ENCODE measurements at places on chromosomes 7 and 10.
A peak's percentile ranks its signal among the peaks of the same experiment; 100 is the strongest.

DNA sequence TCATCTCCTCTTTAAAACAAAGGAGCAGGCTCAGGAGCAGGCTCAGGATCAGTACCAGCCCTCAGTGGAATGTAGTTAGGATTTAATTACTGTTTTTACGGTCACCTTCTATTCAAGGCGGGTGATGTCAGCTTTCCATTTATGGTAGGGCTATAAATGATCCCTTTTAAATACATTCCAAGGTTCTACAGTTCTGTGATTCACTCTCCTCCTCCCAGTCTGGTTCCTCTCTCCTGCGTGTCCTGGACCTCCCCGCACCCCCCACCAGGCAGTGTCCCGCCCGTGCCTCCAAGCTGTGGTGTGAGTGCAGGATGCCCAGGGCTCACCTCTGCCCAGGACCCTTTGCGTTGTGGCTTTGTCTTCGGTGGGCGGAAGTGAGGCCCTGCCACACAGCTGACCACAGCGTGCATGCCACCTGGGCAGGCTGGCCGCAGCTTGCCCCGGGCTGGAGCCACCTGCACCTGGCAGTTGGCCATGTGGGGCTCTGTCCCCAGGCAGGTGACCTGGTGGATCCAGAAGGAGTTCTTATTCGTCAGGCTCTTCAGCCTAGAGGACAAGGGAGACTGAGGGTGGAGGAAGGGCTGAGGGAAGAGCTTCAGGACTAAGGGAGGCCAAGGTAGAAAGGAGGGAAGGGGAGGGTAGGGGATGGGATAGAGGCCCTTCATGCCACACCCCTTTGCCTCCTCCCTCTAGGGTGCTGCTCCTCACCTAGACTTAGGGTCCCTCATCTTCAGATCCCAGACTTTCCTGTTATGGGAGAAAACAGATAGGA lies 9.1 kb downstream of the LOXL4 start:
- DNase-seq, result peak; percentile 5

DNA sequence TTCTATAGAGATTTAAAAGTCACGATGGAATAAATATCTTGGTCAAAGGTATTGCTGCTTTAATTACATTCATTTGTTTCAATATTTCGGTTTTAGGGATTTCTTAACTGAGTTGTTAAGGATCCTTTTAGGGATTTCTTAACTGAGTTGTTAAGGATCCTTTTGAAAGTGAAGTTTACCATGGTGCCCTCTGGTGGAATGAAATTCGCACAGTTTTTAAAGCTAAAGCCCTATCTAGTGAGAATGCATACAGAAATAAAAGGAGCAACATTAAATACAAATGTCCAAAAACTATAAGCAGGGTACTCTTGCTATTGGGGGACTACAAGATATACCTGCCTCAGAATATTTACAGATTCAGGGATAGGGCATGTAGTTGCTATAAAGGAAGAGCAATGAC lies 193.7 kb downstream of the RNLS start:
- DNase-seq, result no peak

DNA sequence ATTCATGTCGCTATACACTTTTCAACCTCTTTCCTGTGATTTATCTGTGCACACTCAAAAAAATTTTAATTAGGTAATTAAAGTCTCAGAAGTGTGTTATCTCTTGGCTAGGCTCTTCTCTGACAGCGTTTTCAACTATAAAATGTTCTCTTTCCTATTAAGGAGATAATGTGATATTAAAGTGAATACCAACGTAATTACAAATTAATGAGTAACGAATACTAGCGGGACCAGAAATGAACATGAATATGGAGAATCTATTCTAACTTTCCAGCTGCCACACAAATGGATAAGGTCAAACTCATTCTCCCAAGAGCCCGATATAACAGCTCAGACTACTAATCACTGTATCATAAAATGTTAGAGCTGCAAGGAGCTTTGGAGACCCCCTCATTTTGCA lies 12.0 kb downstream of the COL1A2 start:
- DNase-seq, result no peak

GRCh38 chr7:70408477-70408876 lies 723.5 kb upstream of the GALNT17 start:
- DNase-seq, result no peak

DNA sequence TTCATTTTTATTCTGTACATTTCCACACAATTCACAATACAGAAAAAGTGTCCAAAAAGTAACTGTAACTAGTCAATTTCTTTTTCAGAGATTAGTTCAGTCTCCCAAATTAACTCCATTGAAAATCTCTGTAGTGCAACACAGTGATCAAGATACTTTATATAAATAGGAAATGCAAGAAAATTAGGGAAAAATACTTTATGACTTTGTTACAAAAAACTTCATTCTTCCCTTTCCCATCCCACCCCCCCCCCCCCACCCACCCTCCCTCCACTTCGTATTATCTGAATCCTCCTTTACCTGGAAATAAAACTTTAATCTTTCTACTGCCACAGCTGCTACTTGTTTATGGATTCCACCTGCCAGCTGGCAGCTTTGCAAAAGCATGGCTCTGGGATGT lies 37.5 kb upstream of the PTN start:
- DNase-seq, result no peak

DNA sequence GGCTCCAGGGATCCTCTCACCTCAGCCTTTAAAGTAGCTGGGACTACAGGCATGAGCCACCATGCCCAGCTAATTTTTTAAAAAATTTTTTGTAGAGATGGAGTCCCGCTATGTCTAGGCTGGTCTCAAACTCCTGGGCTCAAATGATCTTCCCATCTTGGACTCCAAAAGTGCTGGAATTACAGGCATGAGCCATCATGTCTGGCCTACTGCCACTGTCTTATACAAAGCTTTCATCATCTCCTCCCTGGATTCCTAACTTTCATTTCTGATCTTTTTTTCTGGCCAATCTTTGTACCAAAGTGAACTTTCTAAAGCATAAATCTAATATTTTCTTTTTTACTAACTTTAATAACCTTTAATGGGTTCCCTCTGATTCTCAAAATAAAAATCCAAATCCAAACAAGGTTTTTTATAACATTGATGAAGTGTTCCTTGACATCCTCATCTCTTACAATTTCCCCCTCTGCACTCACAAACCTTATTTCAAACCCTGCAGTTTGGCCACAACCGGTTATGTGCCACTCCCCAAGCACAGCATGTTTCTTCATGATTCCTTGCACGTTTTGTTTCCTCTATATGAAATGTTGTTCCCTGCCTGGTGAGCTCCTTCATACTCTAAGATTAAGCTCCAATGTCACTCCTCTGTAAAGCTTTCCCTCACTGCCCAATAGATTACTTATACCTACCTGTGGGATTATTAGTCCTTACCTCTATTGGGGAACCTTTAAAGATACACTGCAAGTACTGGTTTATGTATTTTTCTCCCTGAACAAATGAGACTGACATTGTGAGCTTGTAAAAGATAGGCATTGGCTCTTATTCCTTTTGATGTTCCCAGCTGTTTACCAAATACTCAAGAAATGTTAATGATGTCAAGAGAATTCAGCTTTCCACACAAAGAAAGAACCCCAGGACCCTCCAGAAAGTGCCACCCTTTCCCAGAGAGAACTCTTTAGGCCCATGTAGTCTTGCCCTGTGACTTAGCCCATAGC lies 101.7 kb downstream of the HOXA1 start:
- no peak for DNase-seq

DNA sequence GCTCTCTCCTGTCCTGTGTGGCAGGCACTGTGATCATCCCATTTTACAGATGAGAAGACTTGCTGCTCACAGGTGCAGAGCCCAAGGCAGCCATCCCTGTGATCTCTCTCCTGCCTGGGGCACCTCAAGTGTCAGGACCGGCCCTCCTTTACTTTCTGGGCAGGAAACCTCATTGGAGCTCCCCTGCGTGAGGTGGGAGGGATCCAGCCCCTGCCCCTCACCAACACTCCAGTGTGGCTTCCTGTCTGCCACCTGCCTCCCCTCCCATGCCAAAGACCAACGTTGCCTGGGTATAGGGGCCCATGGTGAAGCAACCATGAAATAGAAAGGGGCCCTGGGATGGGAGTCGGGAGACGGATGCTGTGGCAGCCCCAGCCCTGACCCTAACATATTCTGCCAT lies 91.2 kb upstream of the MYL10 start:
- no peak for DNase-seq

GRCh38 chr7:37247861-37248260 lies 200.8 kb downstream of the ELMO1 start:
- no peak for DNase-seq

DNA sequence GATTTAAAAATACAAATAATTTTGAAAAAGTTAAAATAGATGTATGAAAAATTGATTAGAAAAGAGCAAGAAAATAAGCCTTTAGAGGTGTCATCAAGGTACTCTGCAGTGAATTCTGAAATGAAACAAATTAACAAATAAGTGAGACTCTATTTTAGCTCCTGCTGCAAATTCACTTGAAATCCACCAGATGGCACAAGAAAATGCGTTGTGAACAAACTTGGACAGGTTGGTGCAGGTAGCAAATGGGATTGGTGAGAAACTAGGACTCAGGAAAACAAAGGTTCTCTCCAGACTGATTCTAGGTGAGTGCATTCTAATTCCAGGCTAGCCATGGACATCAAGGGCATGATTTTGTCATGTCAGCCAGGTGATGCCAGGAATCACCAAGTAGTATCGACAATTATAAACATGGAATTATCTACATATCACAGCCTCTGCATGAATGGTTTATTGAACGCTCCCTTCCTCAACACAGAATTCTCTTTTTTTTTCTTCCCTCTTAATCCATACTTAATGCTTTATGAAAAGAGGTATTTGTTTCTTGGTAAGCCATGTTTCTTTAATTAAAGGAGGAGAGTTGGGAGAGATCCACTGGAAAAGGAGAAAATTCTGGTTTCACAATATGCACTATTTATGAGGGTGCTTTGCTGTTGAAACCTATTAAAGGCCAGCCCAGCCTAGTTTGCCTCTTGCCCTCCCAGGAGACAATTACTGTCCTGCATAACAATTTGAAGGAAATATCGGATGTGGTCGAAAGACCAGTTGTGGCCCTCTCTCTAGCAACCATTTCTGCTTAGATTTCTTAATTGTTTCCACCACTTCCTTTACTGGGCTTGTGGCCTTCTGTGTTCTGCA lies 118.1 kb downstream of the ZNF365 start:
- no peak for DNase-seq

DNA sequence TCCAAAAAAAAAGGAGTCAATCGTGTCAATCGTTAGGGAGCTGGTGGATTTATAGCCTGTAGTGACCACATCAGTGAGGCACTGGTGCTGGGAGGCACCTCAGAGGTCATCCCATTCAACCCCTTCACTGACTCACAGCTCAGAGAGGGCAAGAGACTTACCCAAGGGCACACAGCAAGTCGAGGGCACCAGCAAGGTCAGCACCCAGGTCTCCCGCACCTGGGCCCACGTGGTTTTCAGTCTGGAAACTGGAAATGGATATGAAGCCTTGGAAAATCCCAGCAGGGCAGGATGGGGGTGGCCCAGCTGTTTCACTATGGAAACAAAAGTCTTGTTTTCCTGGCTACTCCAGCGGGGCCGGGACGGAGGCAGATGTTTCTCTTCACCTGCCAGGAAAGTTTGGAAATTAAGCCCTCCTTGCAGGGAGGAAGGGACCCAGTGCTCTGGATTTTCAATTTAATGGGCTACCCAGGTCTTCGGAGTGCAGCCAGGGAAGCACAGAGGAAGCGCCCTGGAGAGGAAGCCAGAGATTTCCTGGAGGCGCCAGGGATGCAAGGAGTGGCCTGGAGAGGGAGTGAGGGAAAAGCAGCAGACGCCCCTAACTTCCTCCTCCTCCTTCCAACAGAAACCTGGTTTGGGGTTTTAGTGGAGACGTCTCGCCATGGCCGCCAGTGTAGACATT lies 157.2 kb upstream of the TNRC18 start:
- DNase-seq, result no peak

- no peak for DNase-seq
Measured at GRCh38 chr7:128932862-128933179, 4.9 kb upstream of the IRF5 start.

DNA sequence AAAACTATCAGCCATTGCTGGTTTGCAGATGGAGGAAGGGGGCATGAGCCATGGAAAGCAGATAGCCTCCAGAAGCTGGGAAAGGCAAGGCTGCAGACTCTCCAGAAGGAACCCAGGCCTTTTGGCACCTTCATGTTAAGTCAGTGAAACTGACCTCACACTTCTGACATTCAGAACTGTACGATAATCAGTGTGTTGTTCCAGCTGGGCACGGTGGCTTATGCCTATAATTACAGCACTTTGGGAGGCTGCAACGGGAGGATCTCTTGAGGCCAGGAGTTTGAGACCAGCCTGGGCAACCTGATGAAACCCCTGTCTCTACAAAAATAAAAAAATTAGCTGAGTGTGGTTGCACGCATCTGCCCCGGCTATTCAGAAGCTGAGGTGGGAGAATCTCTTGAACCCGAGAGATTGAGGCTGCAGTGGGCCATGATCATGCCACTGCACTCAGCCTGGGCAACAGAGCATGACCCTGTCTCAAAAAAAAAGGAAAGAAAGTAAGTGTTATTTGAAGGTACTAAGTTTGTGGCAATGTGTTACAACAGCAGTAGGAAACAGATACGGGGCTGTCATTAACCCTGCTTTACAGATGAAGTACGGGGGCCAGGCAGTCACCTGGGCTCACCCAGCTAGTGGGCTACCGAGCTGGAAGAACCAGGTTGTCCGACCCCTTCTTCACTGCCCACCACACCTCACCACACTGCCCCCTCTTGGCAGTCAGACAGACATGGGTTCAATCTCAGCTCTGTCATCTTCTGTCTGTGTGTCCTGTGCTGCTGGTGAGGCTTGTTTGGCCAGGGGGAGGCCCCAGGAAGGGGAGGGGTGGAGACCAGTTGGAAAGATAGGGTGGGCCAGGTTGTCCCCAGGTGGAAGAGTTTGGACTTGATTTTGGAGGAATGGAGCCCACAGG lies 18.3 kb downstream of the CHST3 start:
- no peak for DNase-seq

DNA sequence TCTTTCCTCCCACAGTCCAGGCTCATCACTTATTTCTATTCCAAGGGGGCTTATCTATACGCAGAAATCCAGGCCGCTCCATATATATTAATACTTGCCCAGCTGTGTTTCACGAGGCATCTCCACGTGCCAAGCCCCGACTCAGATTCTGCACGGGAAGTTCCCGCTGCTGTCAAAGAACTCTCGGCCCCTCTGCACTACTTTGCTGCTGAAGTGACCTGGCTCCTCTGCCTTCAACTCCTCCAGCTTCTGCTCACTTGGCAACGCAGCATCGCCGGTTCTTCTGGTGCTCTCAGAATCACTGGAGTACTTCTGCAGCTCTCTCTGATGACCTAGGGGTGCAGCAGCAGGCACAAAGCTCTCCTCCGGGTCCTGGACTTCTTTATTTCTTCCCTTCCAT lies 9.7 kb upstream of the CHST12 start:
- DNase-seq, result no peak

DNA sequence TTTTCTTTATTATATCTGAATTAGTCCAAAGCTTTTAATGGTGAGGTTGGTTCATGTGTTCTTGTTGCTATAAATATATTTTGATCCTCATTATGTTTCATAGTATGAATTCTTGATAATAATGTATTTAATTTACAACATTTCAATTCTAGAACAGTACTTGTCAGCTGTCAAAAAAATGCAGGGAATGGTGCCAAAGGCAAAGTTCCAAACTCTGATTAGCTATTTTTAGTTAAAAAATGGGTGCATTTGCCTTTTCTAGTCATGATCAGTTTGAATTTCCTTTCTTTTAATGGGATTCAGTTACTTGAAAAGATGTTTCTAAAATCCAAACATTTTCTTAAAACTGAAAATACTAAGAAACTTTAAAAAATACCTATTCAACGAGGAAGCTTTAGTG lies 49.6 kb downstream of the ANKIB1 start:
- DNase-seq, result no peak

GRCh38 chr7:29421010-29421956 lies 142.4 kb upstream of the PRR15 start:
- DNase-seq, result no peak

All from memory B cell (primary cell).